ENCODE measurements at places on chromosomes 5 and 9.

GRCh38 chr5:150625831-150626746 lies 14.4 kb upstream of the SYNPO start:
- no peak for DNase-seq

- no peak for DNase-seq
Observed at GRCh38 chr9:35488566-35489312, 1.2 kb upstream of the RUSC2 start.

- no peak for DNase-seq
Observed at GRCh38 chr9:131633491-131634031, 88.2 kb downstream of the PRRT1B start.

DNA sequence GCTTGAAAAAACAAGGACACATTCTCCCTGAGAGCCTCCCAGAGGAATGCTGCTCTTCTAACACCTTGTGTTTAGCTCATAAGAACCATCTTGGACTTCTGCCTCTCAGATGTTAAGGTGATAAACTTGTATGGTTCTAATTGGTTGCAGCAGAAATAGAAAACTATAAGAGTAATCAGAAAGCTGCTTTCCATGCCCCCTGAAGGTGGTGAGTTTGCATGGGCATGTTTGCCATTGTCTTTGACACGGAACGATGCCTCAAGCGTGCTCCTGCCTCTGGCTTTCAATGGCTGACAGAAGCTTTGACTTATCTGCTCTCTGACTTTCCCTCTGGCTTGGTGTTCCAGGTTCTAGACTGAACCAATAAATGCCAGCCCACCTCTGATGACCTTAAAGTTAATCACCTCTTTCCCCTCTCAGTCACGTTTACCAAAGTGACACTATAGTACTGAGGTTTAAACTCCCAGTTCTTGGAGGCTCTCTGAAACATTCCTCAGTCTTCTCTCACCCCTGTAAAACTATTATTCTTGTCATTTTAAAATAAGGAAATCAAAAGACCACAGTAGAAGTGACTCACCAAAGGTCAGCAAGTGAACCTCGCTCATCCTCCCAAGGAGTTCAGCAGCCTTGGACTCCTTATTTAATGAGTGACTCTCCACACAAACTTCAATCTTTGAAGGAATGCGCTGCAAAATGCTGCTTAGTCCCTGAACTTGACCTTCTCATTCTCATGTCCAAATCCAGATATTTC lies 103.6 kb downstream of the PIK3R1 start:
- no peak for DNase-seq

GRCh38 chr5:149948993-149949392 lies 4.4 kb upstream of the PDE6A start:
- DNase-seq = no peak

DNA sequence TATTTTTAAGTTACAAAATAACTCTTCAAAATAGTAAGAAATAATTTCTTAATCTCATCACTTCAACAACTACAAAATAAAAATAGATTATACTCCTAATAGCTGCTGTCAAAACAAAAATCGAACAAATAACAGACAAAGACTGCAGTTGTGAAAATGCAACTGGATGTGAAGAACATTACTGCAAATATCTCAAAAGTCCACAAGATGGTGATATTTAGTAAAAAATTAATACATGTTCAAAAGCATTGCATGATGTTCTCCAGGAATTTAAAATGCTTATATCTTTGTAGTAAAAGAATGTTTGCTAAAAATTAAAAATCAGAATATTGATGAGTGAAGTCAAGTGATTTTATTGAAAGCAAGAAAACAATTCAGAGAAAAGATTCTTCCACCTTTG lies 66.2 kb downstream of the MPDZ start:
- DNase-seq = no peak
